Central memory CD4-positive, alpha-beta T cell (primary cell): ENCODE measurements at places on chromosomes 4 and X.

DNA sequence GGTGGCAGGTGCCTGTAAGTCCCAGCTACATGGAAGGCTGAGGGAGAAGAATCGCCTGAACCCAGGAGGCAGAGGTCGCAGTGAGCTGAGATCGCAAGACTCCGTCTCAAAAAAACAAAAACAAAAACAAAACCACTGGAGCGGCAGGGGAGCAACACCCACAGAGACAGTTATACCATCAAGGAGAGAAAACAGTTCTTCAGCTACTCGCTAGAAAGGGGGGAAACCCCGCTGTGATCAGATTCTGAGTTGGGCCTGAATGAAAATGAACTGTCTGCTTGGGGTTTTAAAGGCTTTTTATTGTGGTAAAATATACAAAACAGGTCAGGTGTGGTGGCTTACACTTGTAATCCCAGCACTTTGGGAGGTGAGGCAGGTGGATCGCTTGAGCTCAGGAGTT lies 16.8 kb upstream of the IRAK1 start:
- DNase-seq: peak; percentile 47

GRCh38 chr4:97587912-97588311 lies 555.4 kb downstream of the STPG2 start:
- DNase-seq: no peak

DNA sequence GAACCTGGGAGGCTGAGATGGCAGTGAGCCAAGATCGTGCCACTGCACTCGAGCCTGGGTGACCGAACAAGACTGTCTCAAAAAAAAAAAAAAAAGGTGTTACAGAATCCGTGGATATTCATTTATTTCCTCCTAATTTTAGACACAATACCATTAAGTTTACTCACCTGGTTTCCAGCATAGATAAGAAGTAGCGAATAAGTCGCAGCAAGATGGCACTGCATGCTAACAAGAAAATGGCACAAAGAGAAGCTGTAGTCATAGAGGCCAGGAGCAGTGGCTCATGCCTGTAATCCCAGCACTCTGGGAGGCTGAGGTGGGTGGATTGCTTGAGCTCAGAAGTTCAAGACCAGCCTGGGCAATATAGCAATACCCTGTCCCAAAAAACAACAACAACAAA lies 17.0 kb upstream of the MOB1B start:
- no peak for DNase-seq

GRCh38 chrX:34288782-34289181 lies 156.7 kb upstream of the FAM47A start:
- DNase-seq: no peak
